Muscle of leg (tissue), 16 donors: ENCODE measurements at places on chromosomes 12 and 14. TPM values are rescaled to one million over a fixed set of nuclear protein-coding genes. Genes with fewer than 3 reads are reported as not detected.

Gene PSME2
- 100 TPM for total RNA-seq

DNA sequence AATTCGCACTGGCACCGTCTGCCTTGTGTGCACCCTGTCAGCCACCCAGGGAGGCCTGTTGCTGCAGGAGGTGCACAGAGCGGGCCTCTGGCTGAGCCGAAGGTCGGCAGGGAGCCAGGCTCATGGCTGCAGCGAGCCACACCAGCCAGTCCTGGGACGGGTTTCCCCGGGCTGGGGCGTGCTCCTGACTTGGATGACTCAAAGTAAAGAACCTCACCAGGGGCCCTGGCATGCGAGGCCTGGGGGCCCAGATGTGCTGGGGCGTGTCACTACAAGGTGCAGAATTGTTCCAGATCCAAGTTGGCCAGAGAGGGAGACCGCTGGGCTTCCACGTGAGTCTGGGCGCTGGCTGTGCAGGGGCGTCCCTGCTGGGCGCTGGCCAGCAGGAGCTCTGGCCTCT is 34.5 kb downstream of the FBRSL1 start:
- H3K36me3 ChIP-seq, result peaks cover 13% of the 10 kb centered on the region
- no peak overlapping the region for H3K27ac ChIP-seq
- no peak overlapping the region for H3K4me3 ChIP-seq
- no peaks in the 10 kb centered on the region for H3K27me3 ChIP-seq
- DNase-seq, result no peak

Gene FNTB
- 11.7 TPM for total RNA-seq

DNA sequence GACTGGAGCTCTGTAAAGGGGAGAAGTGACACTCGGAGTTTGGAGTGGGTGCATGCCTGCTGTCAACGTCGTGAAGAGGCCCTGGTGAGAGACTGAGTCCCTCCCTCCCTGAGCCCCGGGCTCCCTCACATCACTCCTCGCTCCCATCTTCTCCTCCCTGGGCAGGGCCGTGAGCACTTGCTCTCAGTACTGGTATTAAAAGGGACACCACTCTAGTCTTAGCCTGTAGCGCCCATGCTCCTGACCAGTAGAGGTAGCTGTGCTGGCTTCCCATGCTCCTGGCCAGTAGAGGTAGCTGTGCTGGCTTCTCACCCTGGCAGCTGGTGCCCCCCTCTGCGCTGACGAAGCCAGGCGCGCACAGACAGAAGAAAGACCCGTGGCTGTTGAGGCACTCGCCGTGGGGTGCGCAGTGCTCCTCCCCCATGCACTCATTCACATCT is 14.7 kb downstream of the ISCA2 start:
- peaks cover 14% of the 10 kb centered on the region for H3K4me1 ChIP-seq
- H3K27me3 ChIP-seq, result peaks cover 17% of the 10 kb centered on the region
- no peak for DNase-seq
- no peak overlapping the region for H3K27ac ChIP-seq
- no peak overlapping the region for H3K4me3 ChIP-seq

Gene ASB2
- 32.3 TPM for total RNA-seq

Gene NTS
- total RNA-seq, result 1.1 TPM

Gene TDRD9
- 0.22 TPM for total RNA-seq

DNA sequence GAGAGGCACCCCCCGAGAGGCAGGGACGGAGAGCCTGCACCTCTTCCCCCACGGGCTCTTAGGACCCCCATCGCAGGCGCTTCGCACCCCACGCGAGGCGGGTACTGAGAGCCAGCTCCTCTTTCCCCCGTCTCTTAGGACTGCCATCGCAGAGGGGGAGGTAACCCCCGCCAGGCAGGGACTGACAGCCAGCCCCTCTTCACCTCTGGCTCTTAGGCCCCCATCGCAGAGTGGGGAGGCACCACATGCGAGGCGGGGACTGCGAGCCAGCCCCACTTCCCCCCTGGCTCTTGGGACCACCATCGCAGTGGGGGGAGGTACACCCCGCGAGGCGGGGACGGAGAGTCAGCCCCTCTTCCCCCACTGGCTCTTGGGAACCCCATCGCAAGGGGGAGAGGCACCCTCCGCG is 46.1 kb downstream of the DDX11 start:
- H3K36me3 ChIP-seq, result no peaks in the 10 kb centered on the region
- no peak overlapping the region for H3K4me3 ChIP-seq
- no peak overlapping the region for H3K27ac ChIP-seq
- DNase-seq, result no peak
- H3K27me3 ChIP-seq, result peaks cover 38% of the 10 kb centered on the region
